GM18507 (cell line): ENCODE measurements at places on chromosomes 12 and 14.

DNA sequence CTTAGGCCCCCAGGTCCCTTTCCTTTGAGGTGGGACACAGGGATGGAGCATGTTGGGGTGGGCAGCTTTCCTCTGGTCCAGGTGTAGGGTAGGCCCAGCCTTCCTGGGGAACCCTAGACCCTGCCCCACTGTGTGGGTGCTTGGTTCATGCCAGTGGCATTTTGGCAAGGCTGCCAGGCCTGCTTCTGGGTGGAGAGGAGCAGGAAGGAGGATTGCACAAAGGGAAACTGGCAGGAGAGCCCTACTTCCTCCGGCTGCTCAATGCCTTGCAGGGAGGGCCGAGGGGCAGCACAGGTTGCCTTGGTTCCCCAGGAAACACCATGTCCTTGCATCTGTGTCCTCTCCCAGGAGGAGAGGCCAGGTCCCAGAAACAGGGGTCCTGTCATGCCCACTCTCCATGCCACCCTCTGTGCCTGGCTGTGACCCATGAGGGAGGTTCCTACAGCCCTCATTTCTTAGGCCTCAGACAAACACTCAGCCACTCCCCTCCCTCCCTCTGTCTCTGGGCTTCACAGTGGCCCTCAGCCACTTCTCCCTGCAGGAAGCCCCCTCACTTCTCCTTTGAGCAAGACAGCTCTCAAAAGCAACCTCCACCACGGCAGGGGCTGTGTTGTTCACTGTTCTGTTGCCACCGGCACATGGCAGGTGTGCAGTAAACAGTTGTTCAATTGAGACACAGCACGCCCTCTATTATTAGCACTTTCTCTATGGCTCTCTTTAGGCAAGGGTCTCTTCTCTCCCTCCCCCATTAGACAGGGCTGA lies 6.8 kb upstream of the KRT80 start:
- no peak for DNase-seq

GRCh38 chr14:76329154-76329928 lies 46.6 kb upstream of the ESRRB start:
- DNase-seq: no peak

GRCh38 chr12:108543652-108544051 lies 17.3 kb downstream of the SART3 start:
- no peak for DNase-seq

DNA sequence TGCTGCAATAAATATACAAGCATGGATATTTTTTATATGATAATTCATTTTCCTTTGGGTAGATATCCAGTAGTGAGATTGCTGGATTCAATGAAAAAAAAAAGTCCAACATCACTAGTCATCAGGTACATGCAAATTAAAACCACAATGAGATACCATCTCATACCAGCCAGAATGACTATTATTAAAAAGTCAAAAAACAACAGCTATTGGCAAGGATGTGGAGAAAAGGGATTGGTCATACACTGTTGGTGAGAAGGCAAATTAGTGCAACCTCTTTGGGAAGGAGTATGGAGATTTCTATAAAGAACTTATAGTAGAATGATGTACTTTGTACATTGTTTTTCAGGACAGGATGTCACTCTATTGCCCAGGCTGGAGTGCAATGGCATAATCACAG lies 531.2 kb upstream of the MGAT4C start:
- DNase-seq: no peak

DNA sequence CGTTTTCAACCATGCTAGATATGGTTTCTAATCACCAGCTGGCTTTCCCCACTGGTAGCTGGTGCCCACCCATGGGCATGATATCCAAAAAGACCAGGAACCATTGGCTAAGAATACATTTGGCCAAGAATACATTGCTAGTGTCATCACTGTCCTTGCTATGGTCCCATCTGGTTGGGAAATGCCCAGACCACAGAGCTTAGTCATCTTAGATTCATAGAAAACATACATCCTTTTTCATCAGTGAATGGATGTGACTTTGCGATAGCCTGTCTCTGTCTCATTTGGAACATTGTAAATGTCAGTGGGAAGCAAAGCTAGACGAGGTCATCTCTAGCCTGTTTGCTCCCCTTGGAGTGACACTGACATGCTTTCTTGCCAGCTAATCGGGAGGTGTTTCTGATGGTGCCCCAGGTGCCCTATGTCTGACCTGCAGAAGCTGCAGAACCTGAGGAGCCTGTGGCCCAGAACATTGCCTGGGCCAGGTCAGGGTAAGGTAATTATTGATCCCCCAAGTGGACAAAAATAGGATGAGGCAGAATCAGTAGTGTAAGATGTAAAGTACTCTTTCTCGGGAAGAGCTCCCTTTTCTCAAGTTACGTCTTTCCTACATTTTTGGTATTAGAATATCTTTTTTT lies 194.8 kb downstream of the SLC41A2 start:
- DNase-seq: no peak

DNA sequence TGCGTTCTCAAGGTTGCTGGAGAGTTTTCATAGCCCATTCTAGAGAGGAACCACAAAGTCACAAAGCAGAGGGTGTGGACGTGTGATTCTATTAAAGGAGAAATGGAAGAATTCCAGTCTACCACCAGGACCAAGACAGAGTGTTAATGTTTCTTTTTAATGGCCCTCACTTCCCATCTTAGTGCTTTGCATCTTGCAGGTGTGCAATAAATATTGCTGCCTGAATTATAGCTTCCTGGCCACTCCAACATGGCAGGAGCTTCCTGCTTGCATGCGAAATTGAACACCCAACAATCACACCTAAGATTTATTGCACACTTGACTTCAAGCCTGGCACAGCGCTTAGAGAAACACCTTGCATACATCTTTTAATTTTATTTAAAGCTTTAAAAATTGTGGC lies 22.4 kb upstream of the PPP1CC start:
- no peak for DNase-seq

DNA sequence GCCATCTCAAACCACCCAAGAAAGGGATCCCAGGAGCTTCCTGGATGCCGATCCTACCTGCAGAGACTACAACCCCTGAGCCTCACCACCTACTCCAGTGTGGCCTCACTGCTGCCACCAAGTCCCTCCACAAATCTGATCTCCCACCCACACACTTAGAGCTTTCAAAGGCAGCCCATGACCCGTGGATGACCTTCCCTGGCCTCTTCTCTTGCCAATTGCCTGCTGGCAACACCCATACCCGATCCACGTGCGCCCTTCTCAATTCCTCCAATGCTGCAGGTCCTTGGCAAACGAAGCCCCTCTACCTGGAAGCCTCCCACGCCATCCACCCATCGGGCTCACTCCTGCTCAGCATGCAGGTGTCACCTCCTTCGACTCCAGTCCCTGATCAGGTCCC lies 30.7 kb downstream of the HVCN1 start:
- DNase-seq: no peak

- no peak for DNase-seq
Measured at GRCh38 chr14:83883732-83884131, 1646.2 kb upstream of the FLRT2 start.

- DNase-seq: no peak
Measured at GRCh38 chr14:32601906-32602305, 272.8 kb downstream of the AKAP6 start.

GRCh38 chr12:47570151-47570550 lies 135.7 kb downstream of the RPAP3 start:
- DNase-seq: no peak
